ENCODE measurements at places on chromosomes 6 and 20. TPM values are rescaled to one million over a fixed set of nuclear protein-coding genes. Genes with fewer than 3 reads are reported as not detected.
A peak's percentile ranks its signal among the peaks of the same experiment; 100 is the strongest.

GRCh38 chr6:154441995-154442310 lies 68.5 kb downstream of the CNKSR3 start:
- no peak for DNase-seq

The ZKSCAN3 gene
- 2.5 TPM for polyA plus RNA-seq

The C6orf15 gene
- polyA plus RNA-seq, result not detected

The SLC35D3 gene
- not detected for polyA plus RNA-seq

- no peak for DNase-seq
These were observed 20.8 kb downstream of the GFOD1 start for GRCh38 chr6:13466304-13467215.

GRCh38 chr20:3896853-3897583 lies 7.8 kb downstream of the PANK2 start:
- DNase-seq, result no peak

DNA sequence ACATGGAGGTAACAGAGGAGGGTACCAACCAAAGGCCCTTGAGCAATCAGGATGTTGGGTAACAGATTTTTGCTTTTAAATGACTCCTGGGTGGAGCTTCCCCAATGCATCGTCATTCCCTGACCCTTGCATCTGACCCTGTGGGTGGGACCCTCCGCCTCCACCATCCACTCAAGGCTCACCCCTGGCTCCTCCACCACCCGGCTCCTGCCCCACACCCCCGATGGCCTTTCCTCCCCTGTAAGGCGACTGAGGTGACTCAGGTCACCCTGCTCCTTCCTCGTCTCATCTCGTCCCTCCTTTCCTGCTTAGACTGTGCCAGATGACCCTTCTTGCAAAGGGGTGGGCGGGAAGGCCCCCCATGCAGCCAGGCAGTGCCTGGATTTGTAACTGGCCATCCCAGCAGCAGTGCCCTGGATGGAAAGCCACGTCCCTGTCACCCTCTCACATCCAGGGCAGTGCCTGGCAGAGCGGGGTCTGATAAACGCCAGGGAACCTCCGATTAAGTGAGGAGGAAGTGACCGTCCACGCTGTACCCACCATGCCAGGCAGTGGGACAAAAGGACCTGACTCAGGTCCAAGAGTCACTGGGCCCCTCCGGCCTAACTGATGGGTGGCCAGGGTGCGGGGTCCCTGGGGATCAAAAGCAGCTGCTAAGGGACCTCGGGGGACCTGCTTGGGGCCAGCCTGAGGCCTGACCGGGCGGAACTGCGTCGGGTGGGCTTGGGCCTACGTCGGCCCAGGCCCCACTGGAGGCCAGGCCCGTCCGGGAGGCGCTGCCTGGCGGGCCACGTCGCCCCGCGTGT lies 624 bp upstream of the NPEPL1 start:
- DNase-seq, result no peak

DNA sequence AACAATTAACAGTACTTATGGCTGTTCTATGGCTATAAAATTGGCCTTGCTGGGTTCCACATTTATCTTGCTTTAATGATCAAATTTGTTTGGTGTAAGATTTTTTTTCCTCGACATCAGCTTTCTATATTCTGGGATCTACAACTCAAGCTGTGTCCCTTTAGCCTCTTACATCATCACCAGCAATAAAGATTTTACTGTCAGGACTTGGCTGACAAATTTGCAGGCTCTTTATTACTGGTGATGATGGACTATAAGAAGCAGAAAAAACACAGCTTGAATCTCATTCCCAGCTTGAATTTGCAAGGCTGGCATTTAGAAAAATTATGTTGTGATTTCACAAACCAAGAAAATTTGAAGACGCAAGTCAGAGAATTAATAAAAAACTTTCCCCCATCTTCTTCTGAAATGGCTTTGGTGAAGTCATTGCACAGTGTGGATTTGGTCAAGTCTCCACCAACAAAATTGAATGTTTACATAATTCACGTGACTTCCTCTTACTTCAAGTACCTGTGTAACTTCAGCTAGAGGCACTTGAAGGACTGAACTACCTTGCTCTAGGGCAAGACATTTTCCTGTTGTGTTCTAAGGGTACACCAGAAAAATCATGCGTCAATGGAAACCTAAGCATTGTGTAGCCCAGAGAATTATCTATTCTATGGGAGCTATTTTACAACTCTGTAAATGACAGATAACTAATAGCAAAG lies 175.0 kb downstream of the CBLN4 start:
- no peak for DNase-seq

GRCh38 chr6:157831018-157831369 lies 7.9 kb downstream of the SNX9 start:
- DNase-seq, result peak; percentile 23

DNA sequence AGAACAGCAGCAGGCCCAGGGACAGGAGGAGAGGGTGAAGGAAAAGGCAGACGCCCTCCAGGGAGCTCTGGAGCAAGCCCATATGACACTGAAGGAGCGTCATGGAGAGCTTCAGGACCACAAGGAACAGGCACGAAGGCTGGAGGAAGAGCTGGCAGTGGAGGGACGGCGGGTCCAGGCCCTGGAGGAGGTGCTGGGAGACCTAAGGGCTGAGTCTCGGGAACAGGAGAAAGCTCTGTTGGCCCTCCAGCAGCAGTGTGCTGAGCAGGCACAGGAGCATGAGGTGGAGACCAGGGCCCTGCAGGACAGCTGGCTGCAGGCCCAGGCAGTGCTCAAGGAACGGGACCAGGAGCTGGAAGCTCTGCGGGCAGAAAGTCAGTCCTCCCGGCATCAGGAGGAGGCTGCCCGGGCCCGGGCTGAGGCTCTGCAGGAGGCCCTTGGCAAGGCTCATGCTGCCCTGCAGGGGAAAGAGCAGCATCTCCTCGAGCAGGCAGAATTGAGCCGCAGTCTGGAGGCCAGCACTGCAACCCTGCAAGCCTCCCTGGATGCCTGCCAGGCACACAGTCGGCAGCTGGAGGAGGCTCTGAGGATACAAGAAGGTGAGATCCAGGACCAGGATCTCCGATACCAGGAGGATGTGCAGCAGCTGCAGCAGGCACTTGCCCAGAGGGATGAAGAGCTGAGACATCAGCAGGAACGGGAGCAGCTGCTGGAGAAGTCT lies 25.5 kb downstream of the C20orf173 start:
- DNase-seq, result no peak

DNA sequence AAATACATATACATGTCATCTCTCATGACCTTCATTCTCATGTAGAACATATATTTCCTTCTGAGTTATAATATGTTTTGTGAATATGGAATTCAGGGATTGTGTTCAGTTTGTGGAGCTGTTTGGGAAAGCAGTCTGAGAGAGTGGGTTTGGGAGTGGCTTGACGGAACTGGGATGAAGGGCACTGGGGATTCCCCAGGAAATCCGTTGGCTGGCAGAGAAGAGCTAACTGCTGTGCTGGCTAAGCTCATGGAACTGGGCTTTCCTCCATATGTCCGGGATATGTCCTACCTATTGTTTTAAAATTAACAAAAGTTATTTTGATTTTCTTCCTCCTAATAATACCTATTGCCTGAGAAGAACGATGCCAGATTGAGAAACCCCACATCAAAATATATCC lies 359.5 kb upstream of the FLRT3 start:
- no peak for DNase-seq

- peak; percentile 70 for DNase-seq
These were observed 229.8 kb downstream of the SOX4 start for GRCh38 chr6:21823371-21823770.

- no peak for DNase-seq
These were observed 153.1 kb downstream of the MYB start for GRCh38 chr6:135334169-135334568.

DNA sequence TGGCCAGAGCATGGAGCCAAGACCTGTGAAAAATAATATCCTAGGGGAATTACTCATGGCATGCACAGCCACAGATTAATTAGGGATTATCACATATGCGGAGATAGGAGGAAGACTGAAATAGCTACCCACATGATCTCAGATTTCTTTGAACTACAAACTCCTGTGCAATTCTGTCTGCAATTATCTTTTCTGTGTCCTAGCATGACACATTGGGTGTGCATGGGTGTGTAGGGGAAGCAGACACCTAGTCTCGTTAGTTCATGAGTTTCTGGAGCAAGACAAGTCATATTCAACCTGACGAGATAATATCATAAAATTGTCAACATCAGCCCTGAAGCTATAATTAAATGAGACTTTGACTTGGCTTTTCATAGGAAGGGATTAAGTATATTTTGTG lies 3.6 kb upstream of the SLC17A4 start:
- no peak for DNase-seq

GRCh38 chr6:116840091-116840490 lies 11.2 kb upstream of the GPRC6A start:
- DNase-seq, result no peak

- DNase-seq, result no peak
These were observed 83.2 kb upstream of the EYA2 start for GRCh38 chr20:46811224-46812084.

Measured in endothelial cell of umbilical vein (primary cell).